ENCODE measurements at places on chromosomes 16 and 17. TPM values are rescaled to one million over a fixed set of nuclear protein-coding genes. Genes with fewer than 3 reads are reported as not detected.

The ARHGAP23 gene
- 23.7 TPM for total RNA-seq

The EVPLL gene
- total RNA-seq = not detected

The C16orf96 gene
- 0.07 TPM for total RNA-seq

The TNFRSF13B gene
- not detected for total RNA-seq

DNA sequence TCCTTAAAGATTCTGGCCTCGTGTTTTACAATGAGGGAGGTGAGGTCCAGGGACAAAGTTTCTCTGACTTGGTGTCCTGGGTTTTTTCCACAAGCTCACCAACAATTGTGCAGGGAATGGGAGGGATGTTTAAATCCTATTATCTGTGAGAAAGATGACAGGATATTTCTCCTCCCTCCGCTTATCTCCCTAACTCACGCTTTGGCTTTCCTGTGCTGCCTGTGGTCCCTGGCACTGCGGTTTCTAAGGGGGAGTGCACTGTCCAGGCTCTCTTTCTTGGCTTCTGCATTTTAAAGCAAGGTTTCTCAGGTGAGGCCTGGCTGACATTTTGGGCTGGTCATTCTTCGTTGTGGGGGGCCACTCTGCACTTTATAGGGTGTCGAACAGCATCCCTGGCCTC lies 16.4 kb downstream of the GGA3 start:
- no peak overlapping the region for H3K4me3 ChIP-seq
- no peak for DNase-seq
- H3K27ac ChIP-seq = no peak overlapping the region

DNA sequence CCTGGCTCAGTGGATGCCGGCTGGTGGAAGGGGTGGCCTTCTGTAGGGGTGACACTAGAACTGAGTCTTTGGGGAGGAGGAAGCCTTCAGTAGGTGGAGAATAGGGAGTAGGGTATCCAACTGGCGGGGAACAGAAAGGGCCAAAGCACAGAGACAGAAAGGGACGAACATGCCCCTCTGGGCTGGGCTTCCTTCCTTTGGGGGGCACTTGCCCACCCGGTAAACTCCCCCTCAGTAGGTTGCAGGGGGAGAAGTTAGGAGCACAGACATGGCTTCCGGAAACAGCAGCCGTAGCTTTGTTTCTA lies 774 bp downstream of the ENGASE start:
- H3K36me3 ChIP-seq = peaks cover 3% of the 10 kb centered on the region
- H3K4me1 ChIP-seq = peaks cover 31% of the 10 kb centered on the region
- H3K27ac ChIP-seq = peak overlapping the region; percentile 95
- DNase-seq = no peak
- peak overlapping the region; percentile 77 for H3K4me3 ChIP-seq

Data from psoas muscle (tissue), 8 donors.